ENCODE measurements at places on chromosomes 3 and 15.
A peak's percentile ranks its signal among the peaks of the same experiment; 100 is the strongest.

DNA sequence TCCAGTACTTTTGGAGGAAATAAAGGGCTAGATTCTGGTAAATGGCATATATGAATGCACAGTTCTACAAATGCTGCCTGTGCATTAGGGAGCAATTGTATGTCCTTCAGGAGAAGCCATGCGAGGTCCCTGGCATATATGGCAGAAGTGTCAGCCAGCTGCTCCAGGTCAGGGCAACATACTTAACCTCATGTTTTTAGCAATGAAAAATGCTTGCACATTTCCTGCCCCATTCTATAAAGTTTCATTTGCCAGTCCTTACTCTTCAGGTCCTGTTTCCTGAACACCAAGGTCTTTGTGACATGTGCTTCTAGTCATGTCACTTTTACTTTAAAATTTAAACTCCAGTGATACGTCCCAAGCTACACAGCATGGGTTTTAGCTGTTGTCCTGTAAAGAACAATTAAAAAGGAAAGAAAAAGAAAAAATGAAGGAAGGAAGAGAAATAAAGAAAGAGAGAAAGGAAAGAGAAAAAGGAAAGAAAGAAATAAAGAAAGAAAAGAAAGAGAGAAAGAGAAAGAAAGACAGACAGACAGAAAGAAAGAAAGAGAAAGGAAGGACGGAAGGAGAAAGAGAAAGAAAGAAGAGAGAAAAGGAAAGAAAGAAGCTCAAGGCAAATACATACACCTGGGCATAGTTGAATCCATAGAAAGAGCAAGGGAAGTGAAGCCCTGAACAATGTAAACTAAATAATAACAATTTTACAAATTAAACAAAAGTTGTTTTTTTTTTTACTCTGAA, 20.1 kb upstream of the PTX3 start:
- DNase-seq: no peak

GRCh38 chr15:83192742-83193141, 14.9 kb downstream of the HDGFL3 start:
- peak; percentile 14 for DNase-seq

- DNase-seq: no peak
These were observed 13.0 kb upstream of the CADPS start for GRCh38 chr3:62888180-62888579.

- no peak for DNase-seq
These were observed 1.5 kb downstream of the ZBED2 start for GRCh38 chr3:111593666-111594065.

DNA sequence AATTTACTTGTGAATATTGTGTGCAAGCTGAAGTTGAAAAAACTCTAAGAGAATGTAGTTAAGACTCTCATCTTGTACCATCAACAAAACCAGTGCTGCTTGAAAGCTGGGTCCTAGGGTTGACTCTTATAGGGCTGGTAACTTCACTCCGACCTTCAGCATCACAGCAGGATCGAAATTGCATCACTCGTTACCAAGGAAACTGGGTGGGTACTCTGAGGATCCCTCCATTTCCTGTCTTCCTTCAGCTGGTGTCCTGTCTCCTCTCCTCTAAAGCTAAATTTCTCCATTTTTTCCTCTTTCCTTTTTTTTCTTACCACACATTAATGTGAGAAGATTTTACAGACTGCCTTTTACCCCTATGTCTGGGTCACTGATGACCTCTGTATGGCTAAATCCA, 3.0 kb upstream of the APH1B start:
- DNase-seq: peak; percentile 45

DNA sequence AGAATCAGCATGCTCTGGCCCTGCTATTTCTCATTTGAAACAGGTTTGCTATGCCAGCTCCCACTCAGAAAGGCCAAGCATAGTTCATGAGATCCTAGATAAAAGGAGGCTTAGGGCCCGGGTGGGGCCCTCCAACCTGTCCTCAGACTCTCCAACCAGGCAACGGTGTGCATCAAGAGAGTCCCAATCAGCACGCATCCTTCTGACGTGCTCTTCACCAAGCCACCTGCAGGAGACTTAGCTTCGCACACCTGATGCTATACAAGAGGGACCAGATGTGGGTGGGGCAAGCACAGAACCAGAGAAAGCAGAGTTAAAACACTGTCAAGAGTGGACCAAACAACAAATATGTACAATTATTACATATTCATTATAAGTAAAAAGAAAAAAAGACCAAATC, 17.3 kb downstream of the STIMATE start:
- no peak for DNase-seq

DNA sequence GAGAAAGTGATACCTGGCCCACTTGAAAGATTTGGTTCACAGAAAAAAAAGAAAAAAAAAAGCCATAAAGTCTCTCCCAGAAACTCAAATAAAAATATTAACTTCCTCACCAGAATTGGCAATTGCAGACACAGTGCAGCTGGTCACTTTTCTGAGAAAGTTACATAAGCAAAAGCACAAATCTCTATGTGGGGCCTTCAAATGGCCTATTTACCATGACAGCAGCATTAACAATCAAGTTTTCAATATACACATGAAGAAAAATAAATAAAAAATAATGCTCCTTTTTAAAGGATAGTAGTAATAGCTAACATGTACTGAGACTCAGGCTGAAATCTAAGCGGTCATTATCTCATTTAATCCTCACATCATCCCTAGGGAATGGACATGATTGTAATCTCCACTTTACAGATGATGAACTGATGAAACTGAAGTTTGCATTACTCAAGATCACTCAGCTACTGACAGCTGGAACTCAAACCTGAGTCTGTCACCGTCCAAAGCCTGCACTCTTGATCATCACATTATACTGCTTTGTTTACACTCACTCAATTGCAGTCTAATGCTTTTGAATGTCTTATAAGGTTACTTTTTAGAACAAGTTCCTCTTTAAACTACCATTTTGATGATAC, 3.3 kb downstream of the NPTN start:
- DNase-seq: no peak

GRCh38 chr3:17302774-17303173, 418.0 kb downstream of the PLCL2 start:
- no peak for DNase-seq

- no peak for DNase-seq
These were observed 98.1 kb downstream of the XXYLT1 start for GRCh38 chr3:195172896-195173295.

- DNase-seq: no peak
These were observed 132.4 kb downstream of the SNRK start for GRCh38 chr3:43418601-43419272.

- no peak for DNase-seq
These were observed 75.9 kb upstream of the RNU6-1 start for GRCh38 chr15:67915461-67916374.

GRCh38 chr15:99951511-99951910, 218.3 kb upstream of the LYSMD4 start:
- no peak for DNase-seq

DNA sequence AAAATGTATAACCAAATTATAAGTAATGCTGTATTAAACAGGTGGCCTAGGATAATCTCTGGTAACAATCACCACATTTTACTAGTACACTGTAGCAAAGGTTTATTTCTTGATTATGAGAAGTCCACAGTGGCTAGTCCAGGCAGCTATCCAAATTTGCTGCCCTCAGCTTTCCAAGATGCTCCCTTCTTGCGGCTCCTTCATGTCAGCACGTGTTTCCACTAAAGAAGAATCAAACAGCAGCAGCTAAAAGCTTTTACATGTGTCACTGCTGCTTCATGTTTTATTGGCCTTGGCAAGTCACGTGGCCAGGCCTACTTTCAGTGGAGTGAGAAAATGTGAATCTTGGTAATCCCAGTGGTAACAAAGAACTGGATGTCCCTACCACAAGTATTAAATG, 5.6 kb upstream of the RBMS3 start:
- no peak for DNase-seq

- no peak for DNase-seq
These were observed 93.7 kb upstream of the IMPG2 start for GRCh38 chr3:101414121-101414520.

- DNase-seq: no peak
These were observed 193.1 kb downstream of the SHQ1 start for GRCh38 chr3:72655131-72655551.

GRCh38 chr3:3586336-3586735, 212.9 kb upstream of the LRRN1 start:
- DNase-seq: peak; percentile 19
